Lung (tissue), 17 donors: ENCODE measurements at places on chromosomes 6 and 20. TPM values are rescaled to one million over a fixed set of nuclear protein-coding genes. Genes with fewer than 3 reads are reported as not detected.

- no peak for DNase-seq
These were observed 90.1 kb downstream of the PSMG4 start for GRCh38 chr6:3348821-3349220.

GRCh38 chr6:125097186-125097585 lies 56.4 kb upstream of the TPD52L1 start:
- DNase-seq: no peak

DNA sequence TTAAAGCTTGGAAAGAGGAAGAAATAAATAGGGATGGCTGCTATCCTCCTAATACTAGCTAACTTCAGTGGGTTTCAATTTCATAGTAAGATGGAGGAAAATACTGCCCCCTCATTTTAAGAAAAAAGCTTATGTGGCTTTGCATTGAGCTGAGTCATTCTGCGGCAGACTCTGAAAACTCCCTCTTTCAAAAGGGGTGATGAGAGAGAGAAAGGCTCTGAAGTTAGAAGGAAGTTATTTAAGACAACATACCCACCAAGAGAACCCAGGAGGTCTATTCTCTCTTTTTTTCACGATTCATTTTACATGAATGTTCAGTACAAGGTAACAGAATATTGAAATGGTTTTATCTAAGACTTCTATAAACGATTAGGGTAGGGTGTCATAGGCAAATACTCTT lies 4.5 kb downstream of the PRDM13 start:
- DNase-seq: no peak

- no peak for DNase-seq
These were observed 17.4 kb downstream of the NKAIN2 start for GRCh38 chr6:123821112-123821511.

DNA sequence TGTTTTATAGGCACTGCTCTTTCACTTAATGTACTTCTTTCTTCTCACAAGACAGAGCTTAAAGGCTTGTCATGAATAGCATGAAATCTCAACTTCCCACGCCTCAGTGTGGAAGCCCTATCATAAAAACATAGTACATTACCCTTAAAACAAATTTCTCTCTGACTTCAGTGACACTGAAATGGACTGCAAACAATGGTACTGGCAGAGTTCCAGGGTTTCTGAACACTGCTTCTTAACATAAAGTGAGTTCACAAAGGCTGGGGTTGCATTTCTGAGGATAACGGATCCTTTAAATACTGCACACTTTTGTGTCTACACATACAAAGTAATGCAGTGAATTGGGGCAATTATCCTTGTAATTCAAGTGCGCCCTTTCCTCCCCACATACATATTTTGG lies 32.3 kb upstream of the PLEKHG1 start:
- peak; percentile 81 for DNase-seq

GRCh38 chr6:145885431-145885830 lies 70.8 kb upstream of the FBXO30 start:
- peak; percentile 73 for DNase-seq

- DNase-seq: no peak
These were observed 9.3 kb downstream of the SH3BGRL2 start for GRCh38 chr6:79640146-79641111.

DNA sequence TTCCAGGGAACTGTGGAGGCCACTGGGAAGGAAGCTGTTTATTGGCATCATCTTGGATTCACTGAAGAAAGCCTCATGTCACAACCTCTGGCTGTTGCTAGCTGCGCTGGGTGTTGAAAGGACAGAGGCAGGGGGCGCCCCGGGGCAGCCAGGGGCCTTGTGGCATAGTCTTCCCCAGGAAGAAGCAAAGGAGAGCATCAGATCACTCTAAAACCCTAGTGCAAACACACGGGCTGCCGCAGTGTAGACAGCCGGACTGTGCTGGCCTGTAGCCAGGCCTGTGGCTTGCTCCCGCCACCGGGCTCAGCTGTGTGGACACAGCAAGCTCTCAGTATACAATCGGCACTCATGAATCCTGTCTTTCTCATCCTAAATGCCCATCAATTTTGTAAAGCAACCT lies 23.8 kb upstream of the SMOC2 start:
- DNase-seq: peak; percentile 48

GRCh38 chr6:20402342-20403069 lies 827 bp downstream of the E2F3 start:
- peak; percentile 57 for DNase-seq

- no peak for DNase-seq
These were observed 1040.7 kb upstream of the FLRT3 start for GRCh38 chr20:15378151-15378550.

DNA sequence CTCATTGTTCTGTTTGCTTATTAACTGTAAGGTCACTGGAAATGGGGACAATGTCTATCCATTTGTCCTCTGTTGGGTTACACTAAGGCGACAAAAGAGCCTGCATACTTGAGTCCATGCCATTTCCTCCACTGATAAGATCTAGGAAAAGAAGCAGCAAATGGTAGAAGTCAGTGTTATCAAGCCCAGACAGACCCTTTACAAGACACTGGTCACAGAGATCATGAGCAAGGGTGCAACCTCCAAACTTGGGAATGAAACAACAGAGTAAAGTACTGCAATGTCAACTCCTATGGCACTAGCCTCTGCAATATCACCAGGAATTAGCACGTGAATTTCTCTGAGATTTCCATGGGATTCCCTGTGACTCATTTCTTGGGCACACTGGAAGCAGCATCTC lies 126.9 kb downstream of the ID4 start:
- no peak for DNase-seq

DNA sequence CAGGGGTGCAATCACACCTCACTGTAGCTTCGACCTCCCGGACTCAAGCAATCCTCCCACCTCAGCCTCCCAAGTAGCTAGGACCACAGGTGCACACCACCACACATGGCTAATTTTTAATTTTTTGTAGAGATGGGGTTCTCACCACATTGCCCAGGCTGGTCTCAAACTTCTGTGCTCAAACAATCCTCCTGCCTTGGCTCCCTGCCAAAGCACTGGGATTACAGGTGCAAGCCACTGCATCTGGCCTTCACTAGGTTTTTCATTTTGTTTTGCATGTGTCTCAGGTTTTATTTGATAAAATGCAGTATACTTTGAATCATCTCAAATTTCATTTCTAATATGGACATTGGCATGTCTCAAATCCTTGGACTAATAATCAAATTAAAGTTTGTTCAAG lies 98.7 kb downstream of the SLC16A10 start:
- DNase-seq: no peak

GRCh38 chr6:24004062-24004461 lies 122.0 kb upstream of the NRSN1 start:
- DNase-seq: no peak

DNA sequence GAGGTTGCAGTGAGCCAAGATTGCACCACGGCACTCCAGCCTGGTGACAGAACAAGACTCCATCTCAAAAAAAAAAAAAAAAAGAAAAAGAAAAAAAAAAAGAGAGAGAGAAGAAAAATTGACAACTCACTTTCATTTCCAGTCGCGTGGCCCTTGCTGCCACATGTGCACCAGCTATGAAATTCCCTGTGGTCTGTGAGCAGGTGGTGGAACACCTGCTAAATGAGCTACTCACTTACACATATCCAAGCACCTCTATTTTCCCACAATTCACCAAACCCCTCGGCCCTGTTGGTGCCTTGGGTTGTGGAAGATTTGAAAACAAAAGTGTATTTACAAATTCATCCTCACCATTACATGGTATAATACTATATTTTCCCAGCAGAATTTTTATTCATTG lies 105.2 kb upstream of the ASF1A start:
- no peak for DNase-seq

DNA sequence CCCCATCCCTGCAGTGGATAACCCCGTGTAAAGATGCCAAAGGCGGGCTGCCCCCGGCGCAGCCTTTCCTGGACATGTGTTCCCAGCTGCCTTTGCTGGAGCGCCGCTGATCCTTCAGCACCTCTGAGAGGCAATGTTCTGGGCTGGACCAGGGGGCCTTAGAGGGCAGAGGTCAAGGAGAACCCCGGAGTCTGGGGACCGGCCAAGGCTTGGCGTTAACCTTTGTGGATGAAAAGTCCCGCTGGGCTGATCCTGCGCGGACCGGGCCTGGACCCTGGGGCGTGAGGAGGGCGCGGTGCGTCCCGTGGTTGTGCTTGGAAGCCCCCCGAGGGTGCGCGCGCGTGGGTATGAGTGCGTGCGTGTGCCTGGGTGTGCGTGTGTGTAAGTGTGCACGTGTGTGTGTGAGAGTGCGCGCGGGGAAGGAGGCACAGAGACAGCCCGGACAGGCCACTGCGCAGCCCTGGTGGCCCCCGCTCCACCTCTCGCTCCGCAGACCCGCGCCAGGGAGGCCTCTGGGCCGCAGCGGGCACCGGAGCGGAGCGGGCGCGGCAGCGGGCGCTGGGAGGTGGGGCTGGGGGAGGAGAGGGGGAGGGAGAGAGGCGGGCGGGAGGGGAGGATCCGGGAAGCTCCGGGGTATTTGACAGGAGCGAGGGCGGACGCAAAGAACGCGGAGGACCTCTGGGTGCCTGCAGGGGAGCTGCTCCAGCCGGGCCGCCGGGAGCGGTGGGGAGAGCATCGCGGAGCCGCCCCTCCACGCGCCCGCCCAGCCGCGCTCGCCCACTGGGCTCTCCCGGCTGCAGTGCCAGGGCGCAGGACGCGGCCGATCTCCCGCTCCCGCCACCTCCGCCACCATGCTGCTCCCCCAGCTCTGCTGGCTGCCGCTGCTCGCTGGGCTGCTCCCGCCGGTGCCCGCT lies at the start of gene SMOC2:
SMOC2 (plus strand) TSS at position 665 of the 914 bp plus-strand sequence; CDS start at position 852, 187 bp downstream.
- DNase-seq: no peak

GRCh38 chr6:28586962-28587745 lies 61.5 kb downstream of the GPX5 start:
- DNase-seq: peak; percentile 68

DNA sequence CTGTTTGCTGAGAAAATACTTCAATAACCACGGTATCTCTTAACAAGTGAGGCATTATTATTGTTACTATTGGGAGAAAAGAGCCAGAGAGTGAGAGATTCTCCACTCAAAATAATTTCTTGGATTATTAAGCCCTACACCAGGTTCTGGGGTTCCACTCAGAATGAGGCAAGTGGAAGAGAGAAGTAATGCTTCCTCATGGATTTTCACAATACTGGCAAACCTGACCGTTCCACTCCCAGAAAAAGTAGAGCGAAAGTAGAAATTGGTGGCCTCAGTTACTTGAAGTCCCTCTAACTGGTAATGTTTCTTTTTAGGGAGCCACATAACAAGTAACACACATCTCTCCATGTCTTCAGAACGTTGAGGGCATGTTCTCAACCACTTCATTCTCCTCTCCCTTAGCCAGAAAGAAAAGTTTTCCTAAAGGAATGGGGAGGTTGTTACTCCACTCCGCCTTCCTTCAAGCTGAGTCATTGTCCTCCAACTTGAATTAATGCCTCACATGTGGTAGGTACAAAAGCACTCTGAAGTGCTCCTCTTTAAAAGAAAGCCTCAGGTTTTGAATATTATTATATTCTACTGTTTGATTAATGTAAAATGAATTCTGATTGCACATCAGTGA lies 1.9 kb downstream of the BAG2 start:
- DNase-seq: no peak

DNA sequence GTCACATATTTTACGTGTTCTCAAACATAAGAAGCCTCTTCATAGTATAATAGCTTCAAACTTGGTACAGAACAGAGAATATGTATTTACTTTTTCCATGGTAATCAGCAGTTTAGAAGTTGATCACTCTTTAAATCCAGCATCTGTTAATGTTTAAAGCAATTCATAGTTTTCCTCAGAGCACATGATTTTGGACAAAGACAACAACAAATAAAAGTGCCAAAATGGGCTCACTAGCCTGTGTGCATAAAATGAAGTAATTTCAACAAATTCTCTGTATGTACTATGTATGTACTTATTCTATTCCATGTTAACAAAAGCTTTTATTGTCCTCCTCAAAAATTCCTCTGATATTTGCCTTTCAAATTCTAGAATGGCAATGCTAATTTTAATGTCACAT lies 38.1 kb upstream of the UST start:
- no peak for DNase-seq

GRCh38 chr6:167907837-167908681 lies 81.3 kb downstream of the AFDN start:
- peak; percentile 64 for DNase-seq

- DNase-seq: no peak
These were observed 877.7 kb upstream of the CITED2 start for GRCh38 chr6:140252099-140252498.

GRCh38 chr6:27312950-27313271 lies 838 bp upstream of the POM121L2 start:
- no peak for DNase-seq

GRCh38 chr20:49966861-49967260 lies 15.9 kb upstream of the SNAI1 start:
- DNase-seq: no peak

- DNase-seq: no peak
These were observed 58.1 kb upstream of the REV3L start for GRCh38 chr6:111541026-111541681.

DNA sequence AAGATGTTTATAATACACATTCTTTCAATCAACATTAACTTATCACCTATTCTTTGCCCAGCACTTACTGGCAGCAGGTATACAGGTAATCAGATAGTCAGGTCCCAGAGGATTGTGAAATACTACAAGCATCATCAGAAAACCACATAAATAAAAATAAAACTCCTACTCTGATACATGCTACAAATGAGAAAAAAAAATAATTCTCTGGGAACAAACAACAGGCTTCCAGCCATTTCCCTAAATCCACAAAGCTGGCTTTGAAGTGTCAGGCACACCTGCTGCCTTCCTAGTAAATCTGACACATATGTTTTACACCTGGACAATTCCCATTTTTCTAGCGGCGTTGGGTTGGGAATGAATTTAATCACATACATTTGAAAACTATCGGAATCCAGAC lies 384.5 kb upstream of the CDH4 start:
- DNase-seq: no peak

GRCh38 chr6:157961153-157961831 lies 20.4 kb upstream of the SYNJ2 start:
- no peak for DNase-seq

SLC17A9 gene
- 17.3 TPM for total RNA-seq

SASH1 gene
- total RNA-seq: 64.5 TPM

LCA5 gene
- total RNA-seq: 27.3 TPM

BYSL gene
- total RNA-seq: 19.7 TPM

MOCS1 gene
- total RNA-seq: 23.0 TPM

PAK5 gene
- 0.51 TPM for total RNA-seq

SPTLC3 gene
- total RNA-seq: 23.2 TPM

CST2 gene
- not detected for total RNA-seq

SMOC2 gene
- 3.9 TPM for total RNA-seq

MRAP2 gene
- total RNA-seq: 2.0 TPM

TFAP2A gene
- 0.14 TPM for total RNA-seq

HS3ST5 gene
- total RNA-seq: not detected

OPRM1 gene
- total RNA-seq: not detected
